ENCODE measurements at places on chromosomes 11 and 22. TPM values are rescaled to one million over a fixed set of nuclear protein-coding genes. Genes with fewer than 3 reads are reported as not detected.

Gene POU2AF3
- not detected for total RNA-seq

Gene GAL3ST1
- not detected for total RNA-seq

Gene ASPHD2
- total RNA-seq = 1.3 TPM

Gene RIMBP3C
- 0.36 TPM for total RNA-seq

- DNase-seq = no peak
Observed at GRCh38 chr22:42673898-42674401, 24.8 kb upstream of the CYB5R3 start.
